ENCODE measurements at places on chromosomes 1 and 21.

DNA sequence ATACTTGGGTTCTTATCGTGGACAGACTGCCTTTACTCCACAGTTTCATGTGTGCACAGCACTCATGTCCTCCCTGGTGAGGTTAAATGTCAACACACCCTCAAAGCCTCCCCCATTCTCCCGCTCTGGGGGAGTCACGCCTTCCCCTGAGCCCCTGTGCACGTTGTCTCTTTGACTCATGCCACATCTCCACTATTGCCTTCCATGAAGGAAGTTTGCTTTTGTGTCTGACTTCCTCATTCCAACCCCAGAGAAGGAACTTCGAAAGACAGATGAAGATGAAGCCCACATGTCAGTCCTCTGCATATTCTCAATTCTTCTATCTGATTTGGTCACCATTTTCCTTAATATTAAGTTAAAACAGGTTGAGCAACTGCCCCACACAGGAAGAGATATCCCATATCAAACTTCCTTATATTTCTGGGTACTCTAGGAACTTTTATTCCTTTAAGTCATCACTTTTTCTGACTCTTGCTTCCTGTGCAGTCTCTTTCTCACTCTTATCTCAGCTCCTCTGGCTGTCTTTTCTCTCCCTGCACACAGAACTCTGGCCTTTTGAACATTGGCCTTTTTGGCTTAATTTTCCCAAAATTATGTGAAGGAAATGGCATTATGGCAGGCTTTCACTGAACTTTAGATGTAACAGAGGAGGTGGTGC is 41.5 kb downstream of the C4BPA start:
- no peak for DNase-seq

DNA sequence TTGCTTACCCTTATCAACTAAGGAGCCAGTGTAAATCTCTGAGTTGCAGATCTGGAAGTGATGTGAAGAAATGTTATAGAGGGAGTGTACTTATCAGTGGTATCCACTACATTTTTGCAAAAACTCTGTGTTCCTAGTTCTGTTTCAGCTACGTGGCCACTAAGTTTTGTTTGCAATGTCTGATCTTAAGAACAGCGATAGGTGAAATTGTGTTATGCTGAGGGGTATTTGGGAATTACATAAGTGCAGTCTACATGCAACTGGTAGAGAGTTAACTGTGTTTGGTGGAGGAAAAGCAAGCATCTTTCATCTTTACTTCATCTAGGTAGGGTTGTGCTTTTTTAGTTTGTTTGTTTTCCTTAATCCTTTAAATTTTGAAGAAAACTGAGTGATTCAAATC is 198.8 kb upstream of the SGIP1 start:
- no peak for DNase-seq

DNA sequence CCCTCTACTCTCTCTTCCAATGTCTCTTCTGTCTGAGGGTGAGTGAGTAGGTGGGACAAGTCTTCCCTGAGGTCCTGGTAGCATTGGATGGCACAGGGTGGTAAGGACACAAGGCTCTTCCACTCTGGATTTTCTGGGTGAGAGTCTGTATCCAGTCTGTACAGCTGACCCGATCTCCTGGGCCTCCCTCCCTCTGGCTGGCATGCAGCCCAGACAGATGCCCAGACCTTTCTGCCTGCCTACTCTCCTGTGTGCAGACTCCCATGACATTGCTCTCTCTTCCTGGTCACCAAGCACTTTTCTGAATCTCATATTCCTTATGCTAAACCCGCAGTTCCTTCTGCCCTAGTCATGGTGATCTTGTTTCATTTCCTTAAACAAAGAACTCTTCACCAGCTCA is 100.3 kb downstream of the GRIK3 start:
- DNase-seq, result no peak

GRCh38 chr1:67682659-67683197 is 2.3 kb upstream of the GADD45A start:
- DNase-seq, result no peak

- DNase-seq, result no peak
Observed at GRCh38 chr1:198771563-198772153, 132.8 kb downstream of the PTPRC start.

DNA sequence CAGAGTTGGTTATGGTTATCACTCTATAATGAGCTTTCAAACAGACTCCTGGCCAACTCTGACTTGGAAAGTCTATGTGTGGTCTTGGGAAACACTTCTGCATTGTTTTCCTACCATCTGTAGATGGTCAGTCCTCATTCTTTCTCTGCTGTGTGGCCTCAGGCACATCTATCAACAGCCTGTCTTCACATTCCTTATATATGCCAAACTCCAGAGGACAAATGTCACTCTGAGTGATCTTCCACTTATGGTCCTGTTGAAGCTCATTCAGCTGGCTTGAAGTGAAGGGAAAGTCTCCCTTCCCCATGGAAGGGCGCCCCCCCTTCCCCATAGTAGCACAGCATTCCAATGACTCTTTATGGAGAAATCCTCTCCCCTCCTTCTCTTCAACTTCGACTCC is 58.7 kb downstream of the VANGL2 start:
- DNase-seq, result no peak

- no peak for DNase-seq
Observed at GRCh38 chr1:209391792-209392191, 191.7 kb upstream of the CAMK1G start.

- DNase-seq, result no peak
Observed at GRCh38 chr1:64518692-64519481, 49.0 kb downstream of the CACHD1 start.

DNA sequence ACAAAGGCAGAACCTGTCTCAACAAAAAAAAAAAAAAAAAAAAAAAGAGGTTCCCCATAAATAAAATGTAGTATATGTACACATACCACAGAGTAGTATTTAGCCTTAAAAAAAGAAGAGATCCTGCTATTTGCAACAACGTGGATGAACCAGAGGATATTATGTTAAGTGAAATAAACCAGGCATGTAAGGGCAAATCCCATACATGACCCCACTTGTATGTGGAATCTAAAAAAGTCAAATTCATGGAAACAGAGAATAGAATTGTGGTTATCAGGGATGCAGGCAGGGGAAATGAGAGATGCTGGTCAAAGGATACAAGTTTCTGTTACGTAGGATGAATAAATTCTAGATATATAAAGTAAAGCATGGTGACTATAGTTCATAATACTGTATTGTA is 16.7 kb downstream of the SLC44A3 start:
- no peak for DNase-seq

DNA sequence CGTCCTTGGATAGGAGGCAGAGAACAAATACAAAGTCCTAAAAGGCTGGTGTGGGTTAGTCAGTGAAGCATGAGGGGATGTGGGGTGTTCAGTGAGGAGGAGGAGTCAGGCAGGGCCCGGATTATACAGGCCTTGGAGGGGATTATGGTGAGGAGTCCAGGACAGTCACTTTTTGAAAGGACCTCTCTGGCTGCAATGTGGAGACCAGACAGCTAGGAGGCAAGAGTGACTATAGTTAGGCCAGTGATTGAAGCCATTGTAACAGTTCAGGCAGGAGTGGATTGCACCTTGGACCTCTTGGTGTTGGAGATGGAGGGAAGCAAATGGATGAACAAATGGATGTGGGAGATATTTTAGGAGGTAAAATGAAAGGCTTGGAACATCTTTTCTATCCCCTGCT is 115.8 kb downstream of the C1orf94 start:
- DNase-seq, result no peak

DNA sequence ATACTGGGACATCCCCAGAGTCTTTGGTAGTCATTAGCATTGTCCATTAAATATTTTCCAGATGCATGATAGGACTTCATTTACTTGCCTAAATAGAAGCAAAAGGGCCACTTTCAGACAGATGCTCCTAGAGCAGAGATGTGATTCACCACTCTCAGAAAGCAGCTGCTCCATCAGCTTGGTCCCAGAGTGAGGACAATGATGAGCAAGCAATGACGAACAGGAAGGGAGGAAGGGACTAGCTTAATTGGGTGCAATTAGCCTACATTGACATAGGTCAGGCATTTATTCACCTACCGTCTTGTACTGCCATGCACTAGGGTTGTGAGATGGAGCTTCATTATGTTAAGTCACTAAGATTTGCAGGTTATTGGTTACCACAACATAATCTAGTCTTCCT is 85.1 kb upstream of the PLXNA2 start:
- DNase-seq, result no peak

DNA sequence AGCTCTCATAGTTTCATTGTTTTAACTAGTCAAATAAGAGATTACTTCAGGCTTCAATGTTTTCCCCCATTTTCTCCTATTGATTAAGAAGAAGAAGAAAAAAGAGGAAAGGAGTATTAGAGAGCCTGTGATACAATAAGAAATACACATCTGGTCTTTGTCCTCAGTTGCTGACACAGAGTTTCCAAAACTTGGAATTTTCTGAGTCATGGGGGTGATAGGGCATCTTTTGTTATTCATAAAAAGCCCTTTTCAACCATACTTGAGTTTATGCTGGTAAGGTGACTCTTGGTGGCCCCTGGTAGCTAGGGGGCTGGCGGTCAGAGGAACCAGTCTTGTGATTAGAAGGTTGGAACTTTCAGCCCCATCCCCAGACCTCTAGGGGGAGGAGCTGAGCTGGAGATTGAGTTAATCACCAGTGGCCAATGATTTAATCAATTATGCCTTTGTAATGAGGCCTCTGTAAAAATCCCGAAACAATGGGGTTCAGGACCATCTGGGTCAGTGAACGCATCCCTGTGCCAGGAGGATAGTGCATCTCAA is 28.9 kb upstream of the KLF18 start:
- no peak for DNase-seq

- DNase-seq, result no peak
Observed at GRCh38 chr1:81999364-81999763, 198.6 kb downstream of the ADGRL2 start.

DNA sequence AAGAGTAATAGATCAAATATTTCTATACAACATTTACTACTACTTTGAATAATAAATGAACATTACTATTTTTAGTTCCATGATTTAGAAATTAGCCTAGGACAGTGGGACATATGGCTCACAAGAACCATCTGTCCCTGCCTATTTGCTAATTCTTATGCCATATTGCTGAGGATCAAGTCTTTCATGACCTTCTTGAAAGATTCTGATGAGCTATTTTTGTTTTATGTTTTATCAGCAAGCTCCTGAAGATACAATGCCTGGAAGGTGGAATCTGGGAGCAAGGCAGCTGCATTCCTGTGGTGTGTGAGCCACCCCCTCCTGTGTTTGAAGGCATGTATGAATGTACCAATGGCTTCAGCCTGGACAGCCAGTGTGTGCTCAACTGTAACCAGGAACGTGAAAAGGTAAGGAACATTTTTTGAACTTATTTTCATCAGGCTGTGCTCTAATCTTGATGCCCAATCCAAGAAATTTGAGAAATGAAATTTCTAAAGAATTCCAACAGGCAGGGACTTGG is 326.7 kb downstream of the PAPPA2 start:
- no peak for DNase-seq

DNA sequence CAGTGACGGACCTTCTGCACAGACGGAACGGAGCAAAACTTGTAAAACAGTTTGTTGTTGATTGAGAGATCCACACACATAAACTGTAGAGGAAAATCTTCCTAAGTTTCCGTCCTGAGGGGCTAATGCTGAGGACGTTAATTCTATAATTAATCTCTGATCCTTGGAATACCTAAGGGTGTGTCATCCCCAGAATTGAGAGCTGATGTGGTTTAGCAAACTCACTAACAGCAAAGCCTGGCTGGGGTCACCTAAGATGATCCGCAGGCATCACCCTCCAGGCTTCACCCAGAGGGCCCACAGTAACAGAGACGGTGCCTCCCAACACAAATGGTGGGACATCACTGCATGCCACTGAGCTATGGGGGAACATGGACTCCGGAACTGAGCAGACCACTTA is 97.5 kb downstream of the SMYD2 start:
- DNase-seq, result no peak

GRCh38 chr1:178531887-178532286 is 19.0 kb downstream of the TEX35 start:
- DNase-seq, result no peak

GRCh38 chr1:214557952-214558735 is 6.7 kb upstream of the PTPN14 start:
- DNase-seq, result no peak

- DNase-seq, result no peak
Observed at GRCh38 chr1:36053978-36054377, 29.9 kb upstream of the TEKT2 start.

GRCh38 chr1:50570066-50570468 is 146.8 kb upstream of the DMRTA2 start:
- DNase-seq, result no peak

DNA sequence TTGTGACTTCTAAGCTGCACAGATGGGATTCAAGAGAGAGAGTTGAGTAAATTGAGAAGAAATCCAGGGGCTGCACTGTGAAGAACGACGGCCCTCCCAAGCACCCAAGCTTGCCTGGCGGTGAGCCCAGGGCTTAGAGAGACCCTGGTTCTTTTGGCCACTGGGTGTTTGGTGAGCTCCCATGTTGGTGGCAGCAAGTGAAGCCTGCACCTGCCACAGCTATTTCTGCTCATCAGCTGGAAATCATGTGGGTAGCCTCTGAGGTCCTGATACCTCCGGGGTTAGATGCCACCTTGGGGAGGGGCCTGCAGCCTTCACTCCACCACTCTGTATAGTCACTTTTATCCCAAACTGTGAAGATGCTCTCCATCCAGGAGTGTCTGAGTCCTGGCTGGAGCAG is 6.2 kb upstream of the BTG2 start:
- DNase-seq, result no peak

- DNase-seq, result no peak
Observed at GRCh38 chr21:46304437-46304836, 18.3 kb downstream of the YBEY start.

DNA sequence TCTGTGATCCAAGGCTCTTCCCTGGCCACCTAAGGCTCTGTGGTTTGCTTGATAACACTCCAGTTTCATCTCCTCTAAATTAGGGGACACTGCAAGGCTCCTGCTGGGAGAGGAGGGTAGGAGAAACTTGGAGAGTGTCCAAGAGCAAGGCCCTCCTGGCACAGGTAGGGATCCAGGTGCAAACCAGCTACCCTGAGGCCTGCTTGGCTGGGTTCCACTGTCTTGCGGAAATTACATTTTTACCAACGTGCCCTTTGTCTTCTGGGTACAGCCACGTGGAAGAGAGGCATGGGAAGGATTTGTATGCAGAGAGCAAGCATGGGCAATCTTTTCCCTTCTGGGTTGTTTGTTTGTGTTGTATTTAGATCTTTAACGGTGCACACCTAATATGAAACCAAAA is 132.5 kb downstream of the PRDM2 start:
- peak; percentile 61 for DNase-seq

- DNase-seq, result no peak
Observed at GRCh38 chr21:33660406-33660805, 18.1 kb downstream of the ITSN1 start.

DNA sequence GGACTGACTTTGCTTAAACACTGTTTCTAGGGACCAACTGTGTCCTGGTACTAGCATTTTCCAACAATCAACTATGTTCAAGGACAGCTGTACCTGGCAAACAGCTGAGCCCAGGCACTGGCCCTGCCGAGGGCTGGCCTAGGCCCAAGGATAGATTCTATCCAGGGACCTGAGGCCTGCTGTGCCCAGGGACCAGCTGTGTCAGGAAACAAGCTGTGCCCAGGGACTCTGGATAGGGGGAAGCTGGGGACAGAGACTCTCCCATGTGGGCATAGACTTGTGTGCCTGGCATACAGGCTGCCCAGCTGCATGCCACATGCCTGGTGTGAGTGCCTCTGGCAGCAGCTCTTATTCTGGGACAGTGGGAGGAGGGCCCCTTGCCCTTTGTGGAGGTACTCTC is 38.1 kb upstream of the POU3F1 start:
- no peak for DNase-seq

- DNase-seq, result no peak
Observed at GRCh38 chr1:37478451-37478881, 4.1 kb downstream of the ZC3H12A start.

- no peak for DNase-seq
Observed at GRCh38 chr21:41487082-41487481, 20.9 kb downstream of the TMPRSS2 start.
